ENCODE measurements at places on chromosomes 5 and 9.

DNA sequence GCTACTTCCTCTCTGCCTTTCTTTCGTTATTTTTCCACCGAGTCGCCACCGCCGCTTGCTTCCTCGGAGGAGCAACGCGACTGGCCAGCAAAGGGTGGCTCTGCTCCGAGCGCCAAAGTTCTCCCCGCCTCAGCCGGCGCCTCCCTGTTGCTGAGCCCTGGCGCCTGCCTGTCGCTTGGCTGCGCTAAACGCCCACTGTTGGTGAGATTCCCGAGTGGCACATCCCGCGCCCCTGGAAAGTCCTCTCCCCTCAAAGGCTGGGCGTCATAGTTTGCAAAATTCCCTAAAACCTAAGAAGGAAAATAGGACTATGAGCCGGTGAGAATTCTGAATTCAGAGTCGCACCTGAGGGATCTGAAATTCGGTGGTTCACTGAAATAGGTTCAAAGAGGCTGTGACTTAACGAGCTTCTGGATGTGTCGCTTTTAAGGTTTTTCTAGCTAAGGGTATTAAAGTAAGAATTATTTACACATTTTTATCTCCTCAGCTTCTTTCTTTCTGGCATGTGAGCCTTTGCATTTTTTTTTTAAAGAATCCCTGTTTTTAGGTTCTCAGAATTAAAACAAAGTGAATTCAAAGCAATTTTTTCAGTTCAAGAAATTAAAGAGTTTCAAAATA is at the start of gene GRIN3A:
Gene GRIN3A (minus strand): TSS at position 82 of the 618 bp plus-strand sequence. CDS start 668 bp downstream, outside the sequence.
- no peak for DNase-seq

GRCh38 chr5:131081374-131081773 is 83.7 kb downstream of the HINT1 start:
- no peak for DNase-seq

- no peak for DNase-seq
These were observed 189.6 kb downstream of the PIK3R1 start for GRCh38 chr5:68405026-68405684.

DNA sequence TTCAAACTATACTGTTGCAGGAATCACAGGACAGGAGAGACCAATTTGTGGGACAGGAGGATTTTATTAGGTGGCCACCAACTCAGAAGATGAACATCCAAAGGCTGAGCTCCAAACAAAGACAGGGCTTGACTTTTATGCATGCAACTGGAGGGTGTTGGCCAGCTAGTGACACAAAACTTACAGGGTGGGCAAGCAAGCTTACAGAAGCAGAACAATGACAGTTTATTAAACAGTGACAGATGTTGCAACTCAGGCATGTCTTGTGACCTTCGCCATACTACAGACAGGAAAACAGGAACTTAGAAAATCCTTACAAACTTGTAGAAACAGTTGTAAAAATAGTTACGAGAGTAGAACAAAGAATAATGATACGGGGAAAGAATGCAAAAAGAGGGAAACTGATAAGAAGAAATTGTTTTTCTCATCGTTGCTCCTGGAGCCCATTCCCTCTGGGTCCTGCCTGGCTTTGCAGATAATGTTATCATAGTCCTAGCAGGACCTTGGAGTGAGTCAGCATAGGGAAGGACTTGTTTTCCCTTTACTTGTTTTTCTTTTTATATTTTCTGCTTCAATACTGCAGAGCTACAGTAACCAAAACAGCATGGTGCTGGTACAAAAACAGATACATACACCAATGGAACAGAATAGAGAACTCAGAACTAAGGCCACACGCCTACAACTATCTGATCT is 2083.0 kb upstream of the ACO1 start:
- DNase-seq, result no peak

DNA sequence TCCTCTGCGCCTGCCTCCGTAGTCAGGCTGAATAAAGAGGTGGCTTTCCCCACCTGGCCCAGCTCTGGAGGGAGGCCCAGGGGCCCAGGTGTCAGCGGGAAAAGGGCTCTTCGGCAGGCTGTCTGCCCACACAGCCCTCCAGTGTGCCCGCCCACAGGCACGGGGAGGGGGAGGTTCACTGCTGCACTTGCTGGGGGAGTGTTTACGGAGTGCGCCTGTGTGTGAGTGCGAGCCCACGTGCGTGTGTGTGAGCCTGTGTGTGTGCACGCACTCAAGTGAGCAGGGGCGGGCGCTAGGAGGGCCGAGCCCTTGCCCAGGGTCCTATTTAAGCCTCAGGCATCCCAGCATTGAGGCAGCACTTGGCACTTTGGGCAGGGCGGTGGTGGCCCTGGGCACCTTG is 10.9 kb downstream of the DNLZ start:
- no peak for DNase-seq

- DNase-seq, result no peak
These were observed 9.3 kb upstream of the ADRA1B start for GRCh38 chr5:159906943-159907342.

DNA sequence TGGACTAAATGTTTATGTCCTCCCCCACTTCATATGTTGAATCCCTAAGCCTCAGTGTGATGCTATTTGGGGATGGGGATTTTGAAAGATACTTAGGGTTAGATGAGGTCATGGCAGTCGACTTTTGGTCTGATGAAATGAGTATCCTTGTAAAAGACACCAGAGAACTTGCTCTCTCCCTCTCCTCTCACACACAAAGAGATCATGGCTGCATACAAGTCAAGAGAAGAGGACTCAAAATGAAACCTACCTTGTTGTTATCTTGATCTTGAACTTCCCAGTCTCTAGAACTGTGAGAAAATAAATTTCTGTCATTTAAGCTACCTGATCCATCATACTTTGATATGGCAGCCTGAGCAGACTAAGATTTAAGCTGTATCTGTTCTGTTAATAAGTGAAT is 144.0 kb upstream of the HAPLN1 start:
- no peak for DNase-seq

Measured in central memory CD8-positive, alpha-beta T cell (primary cell).